ENCODE measurements at places on chromosomes 16 and 17.

DNA sequence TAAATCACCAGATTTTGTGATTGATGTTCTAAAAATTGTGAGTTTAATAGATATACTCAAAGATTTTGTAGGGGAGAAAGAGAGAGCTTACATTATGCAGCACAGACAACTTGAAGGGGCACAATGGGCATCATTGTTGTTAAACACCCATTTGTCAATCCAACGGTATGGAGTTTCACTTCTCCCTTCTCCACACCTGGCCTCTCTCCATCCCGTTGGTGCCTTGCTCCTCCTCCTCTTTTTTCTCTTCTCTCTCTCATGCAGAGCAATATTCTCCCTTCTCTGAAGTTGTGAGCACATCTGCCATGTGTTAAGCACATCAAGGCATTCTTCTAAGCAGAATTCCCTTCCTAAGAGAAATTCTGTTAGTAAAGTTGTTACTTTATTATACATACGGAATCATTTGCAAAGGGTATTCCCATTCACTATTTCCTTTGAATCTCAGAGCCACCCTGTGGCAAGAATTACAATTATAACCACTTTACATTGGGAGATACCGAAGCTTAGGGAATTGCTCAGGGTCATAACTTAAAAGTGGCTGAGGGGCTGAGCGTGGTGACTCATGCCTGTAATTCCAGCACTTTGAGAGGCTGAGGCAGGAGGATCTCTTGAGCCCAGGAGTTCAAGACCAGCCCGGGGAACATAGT is 40.5 kb upstream of the SKAP1 start:
- DNase-seq = peak; percentile 55

- no peak for DNase-seq
Observed at GRCh38 chr16:85753559-85753958, 2.7 kb upstream of the C16orf74 start.

DNA sequence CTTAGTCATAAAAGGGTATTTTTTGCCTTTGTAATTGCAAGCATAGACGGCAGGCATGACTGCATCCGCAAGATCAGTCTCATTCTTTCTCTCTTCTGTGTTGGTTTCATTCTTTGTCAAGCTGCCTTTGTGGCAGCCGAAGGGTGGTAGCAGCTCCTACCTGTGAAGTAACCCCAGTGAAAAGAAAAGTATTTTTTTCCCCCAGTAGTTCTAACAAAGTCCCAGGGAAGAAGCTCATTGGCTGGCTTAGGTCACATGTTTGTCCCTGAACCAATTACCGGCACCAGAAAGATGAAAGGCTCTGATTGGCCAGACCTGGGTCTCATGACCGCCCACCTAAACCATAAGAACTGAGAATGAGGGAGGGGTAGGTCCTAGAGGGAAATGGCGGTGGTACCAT is 110.7 kb downstream of the RAP1GAP2 start:
- DNase-seq = no peak

GRCh38 chr16:84464116-84464515 is 40.3 kb downstream of the MEAK7 start:
- DNase-seq = no peak

GRCh38 chr17:19386974-19387920 is at the start of gene MFAP4:
Gene MFAP4, minus strand, starts transcription at chr17:19387190. Its CDS starts 35 bp downstream, at chr17:19387155.
- DNase-seq = peak; percentile 93

Data from GM23248 (cell line).